Posterior cingulate gyrus (tissue), 11 donors: ENCODE measurements at places on chromosomes 6 and 20.

GRCh38 chr6:5937936-5938706 is 68.6 kb downstream of the NRN1 start:
- no peak for DNase-seq

- no peak for DNase-seq
Observed at GRCh38 chr20:62737271-62737811, 28.7 kb downstream of the NTSR1 start.

GRCh38 chr6:26251354-26252076 is 113.5 kb upstream of the BTN3A2 start:
- peak; percentile 17 for DNase-seq

DNA sequence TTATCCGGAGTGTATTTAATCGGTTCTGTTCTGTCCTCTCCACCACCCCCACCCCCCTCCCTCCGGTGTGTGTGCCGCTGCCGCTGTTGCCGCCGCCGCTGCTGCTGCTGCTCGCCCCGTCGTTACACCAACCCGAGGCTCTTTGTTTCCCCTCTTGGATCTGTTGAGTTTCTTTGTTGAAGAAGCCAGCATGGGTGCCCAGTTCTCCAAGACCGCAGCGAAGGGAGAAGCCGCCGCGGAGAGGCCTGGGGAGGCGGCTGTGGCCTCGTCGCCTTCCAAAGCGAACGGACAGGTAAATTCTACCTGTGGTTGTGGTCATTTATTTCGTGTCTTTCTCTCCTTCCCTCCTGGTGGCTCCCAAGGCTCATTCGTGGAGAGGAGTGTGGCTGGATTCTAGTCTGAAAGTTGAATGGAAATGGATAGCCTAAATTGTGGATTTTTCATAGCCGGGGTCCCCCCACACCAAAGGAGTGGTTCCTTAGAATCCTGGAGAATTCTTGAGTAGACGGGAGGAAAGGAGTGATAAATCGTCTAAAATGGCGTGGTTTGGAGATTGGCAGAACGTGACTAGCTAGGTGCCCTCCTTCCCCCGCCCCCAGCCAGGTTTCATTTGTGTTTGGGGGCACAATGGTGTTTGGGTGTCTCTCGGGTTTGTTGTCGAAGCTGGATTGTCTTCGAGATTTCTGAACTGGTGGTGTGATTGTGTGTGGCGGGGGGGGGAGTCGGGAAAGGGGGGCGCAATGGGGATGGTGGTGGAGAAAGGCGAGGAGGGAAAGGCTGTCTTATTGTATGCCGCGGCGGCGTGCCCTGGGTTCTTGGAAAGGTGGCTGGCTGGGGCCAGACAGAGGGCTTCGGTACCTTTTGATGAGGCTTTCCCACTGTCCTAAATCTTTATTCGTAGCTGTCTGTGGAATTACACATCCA is 673 bp downstream of the MARCKS start:
- peak; percentile 36 for DNase-seq
